Renal cortical epithelial cell (primary cell): ENCODE measurements at places on chromosomes 12 and 14.

GRCh38 chr12:85836197-85837090 lies at the start of gene RASSF9:
Gene RASSF9 (minus strand): TSS chr12:85836409. CDS start chr12:85836201, 208 bp downstream.
- DNase-seq: peak; percentile 97

DNA sequence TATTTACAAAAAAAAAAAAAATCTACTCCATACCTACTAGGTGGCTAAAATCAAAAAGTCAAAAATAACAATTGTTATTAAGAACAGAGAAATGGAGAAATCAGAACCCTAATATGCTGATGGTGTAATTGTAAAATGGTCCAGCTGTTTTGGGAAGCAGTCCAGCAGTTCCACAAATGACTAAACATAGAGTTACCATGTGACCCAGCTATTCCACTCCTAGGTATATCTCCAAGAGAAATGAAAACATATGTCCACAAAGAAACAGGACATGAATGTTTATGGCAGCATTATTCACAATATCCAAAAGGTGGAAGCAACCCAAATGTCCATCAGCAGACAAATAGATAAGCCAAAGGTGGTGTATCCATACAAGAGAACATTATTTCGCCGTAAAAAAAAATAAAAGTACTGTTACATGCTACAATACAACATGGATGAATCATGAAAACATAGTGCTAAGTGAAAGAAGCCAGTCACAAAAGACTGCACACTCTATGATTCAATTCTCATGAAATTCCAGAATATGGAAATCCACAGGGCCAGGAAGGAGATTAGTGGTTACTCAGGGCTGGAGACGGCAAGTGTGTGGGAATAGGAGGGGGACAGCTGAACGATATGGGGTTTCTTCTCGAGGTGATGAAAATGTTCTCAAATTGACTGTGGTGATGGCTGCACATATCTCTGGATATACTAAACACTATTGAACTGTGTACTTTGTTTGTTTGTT lies 9.1 kb upstream of the DPF3 start:
- DNase-seq: no peak

GRCh38 chr12:115194448-115194847 lies 510.5 kb upstream of the TBX3 start:
- DNase-seq: no peak

DNA sequence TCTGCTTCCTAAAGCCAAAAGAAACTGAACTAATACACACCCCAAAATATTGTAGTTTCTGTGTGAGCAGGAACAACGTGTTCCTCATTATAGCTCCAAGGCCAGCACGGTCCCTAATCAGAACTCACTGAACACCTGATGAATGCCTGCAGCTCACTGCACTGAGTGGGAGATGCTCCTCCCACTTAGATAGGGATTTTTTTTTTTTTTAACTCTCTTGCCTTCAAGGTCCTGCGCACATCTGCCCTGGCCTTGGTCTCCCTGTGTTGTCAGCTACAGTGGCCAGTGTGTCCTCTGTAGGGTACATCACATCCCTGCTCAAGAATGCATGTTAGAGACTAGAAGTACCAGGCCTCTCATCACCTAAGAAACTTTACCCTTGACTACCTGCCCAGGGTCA lies 44.3 kb upstream of the TMPO start:
- DNase-seq: no peak

- DNase-seq: no peak
Measured at GRCh38 chr12:70795608-70796007, 124.9 kb downstream of the PTPRR start.

- peak; percentile 67 for DNase-seq
Measured at GRCh38 chr12:66538970-66539369, 139.9 kb downstream of the GRIP1 start.

DNA sequence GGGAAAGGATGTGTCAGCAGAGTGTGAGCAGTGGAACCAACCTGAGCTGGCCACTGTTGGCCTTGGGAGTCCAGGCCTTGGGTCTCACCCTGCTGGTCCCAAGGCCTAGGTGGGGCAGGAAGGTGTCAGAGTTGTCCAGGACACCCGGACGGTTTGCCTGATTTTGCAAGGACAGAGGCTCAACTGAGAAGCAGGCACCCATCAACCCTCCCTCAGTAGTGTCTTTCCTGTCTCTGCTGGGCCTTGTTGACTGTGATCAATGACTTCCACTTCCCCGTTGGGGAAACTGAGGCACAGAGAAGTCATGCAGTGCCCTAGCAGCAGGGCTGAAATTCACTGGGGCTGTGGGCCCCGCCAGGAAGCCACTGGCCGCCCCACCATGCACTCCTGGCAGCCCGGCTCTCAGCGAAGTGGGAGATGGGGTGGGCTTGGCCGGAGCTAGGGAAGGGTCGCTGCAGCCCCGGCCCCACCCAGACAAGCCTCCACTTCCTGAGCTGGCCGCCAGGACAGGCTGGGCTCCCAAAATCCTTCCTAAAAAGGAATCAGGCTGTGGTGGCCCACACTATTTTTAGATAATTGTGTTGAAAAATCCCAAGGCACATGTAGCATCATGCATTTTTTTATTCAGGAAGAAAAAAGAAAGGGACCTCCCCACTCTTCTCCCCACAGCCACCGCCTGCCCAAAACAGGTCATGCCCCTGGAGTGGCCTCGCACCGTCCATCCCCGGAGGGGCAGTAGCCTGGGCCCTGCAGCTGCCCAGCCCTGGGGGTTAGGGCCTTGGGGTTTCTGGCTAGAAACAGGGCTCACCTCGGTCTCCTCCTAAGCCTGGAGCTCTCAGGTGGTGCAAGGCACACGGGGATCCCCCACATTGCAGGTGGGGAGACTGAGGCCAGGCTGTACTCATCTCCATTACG lies 127.4 kb downstream of the CALM1 start:
- no peak for DNase-seq

GRCh38 chr12:53171725-53172329 lies 8.7 kb upstream of the ZNF740 start:
- no peak for DNase-seq

DNA sequence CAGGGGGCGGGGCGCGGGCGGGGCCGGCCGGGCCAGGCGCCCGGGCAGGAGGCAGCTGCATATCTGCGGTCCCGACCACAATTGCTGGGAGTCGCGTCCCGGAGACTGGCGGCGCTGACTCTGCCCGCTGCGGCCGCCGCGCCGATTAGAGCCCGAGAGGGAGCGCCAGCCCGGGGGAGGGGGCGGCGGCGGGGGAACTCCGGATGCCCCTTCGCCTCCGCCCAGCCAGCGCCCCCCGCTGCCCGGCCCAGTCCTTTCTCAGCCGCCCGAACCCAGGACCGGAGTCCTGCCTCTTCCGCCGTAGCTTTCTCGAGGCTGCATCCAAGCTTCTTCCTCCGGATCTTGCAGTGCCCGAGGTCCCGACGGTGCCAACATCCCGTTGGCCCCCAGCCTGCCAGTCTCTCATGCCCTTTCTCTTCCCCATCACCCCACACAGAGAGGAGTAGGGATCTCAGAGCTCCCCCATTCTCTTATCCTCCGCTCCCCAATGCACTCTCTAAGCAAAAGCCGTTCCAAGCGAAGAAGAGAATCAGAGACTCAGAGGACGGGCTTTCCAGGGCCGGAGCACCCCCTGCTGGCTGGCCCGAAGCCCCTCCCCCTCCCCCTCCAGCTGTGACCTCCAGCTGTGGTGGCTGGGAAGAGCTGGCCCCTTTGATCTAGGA lies 8.8 kb upstream of the SP7 start:
- DNase-seq: peak; percentile 42

GRCh38 chr14:64170181-64170580 lies 124.0 kb downstream of the ESR2 start:
- no peak for DNase-seq

GRCh38 chr12:93786656-93787397 lies 109.7 kb downstream of the CRADD start:
- no peak for DNase-seq

DNA sequence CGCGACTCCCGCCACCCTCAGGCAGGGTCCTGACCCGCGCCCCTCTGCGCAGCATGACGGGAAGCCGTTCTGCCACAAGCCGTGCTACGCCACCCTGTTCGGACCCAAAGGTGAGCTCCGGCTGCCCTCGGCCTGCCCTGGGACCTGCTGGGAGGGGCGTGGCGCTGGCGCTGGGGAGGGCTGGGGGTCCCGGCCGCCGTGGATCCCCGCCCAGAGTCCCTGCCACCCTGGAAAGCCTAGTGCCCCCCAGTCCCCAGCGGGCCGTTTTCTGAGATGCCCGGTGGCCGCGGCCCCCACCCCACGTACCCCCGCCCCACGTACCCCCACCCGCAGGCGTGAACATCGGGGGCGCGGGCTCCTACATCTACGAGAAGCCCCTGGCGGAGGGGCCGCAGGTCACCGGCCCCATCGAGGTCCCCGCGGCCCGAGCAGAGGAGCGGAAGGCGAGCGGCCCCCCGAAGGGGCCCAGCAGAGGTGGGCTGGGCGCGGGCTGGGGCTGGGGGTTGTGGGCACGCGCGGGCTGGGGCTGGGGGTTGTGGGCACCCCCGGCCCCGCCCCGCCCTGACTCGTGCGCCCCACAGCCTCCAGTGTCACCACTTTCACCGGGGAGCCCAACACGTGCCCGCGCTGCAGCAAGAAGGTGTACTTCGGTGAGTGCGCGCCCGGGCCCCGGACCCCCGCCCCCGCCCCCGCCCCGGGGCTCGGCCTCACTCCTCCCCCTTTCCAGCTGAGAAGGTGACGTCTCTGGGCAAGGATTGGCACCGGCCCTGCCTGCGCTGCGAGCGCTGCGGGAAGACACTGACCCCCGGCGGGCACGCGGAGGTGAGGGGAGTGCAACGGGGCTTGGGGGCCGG lies 4.0 kb downstream of the CRIP2 start:
- no peak for DNase-seq
